ENCODE measurements at places on chromosomes 16 and 17.

GRCh38 chr17:31645351-31645750, 213.7 kb downstream of the COPRS start:
- DNase-seq: no peak

DNA sequence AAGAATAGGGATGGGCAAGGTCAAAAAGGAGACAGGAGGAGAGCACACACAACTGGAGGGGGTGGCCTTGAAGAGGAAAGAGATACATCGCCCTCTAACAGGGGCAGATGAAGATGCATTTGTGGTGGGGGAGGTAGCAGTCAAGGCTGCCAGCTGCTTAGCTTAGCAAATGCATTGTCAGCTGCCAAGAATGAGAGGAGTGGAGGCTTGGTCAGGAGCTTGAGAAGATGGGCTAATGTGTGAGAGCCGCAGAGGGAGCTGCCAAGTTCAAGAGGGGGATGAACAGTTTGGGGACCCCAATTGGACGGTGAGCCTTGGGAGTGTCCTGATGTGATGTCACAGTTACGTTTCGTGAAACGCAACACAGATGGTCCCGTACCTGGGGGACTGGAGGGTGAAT, 28.9 kb upstream of the GNA13 start:
- DNase-seq: no peak

DNA sequence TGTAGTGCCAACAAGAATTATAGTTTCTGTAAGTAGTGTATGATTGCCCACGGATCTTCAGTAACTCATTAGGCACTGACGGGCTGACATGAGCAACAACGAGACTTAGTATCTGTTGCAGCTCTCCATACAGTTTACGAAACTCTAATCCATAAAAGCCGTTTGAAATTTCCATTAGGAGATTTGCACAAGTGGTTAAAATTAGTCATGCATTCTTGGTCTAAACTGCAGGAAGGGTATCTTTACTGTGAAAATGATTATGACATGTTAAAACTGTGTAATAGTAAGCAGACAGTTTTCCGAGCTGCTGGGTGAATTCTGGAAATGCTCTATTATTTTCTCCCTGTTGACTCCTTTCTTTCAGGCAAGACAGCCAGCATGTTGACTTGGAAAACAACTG, 605.0 kb downstream of the WWOX start:
- no peak for DNase-seq

GRCh38 chr16:67399218-67399733, 6.0 kb upstream of the TPPP3 start:
- peak; percentile 61 for DNase-seq

DNA sequence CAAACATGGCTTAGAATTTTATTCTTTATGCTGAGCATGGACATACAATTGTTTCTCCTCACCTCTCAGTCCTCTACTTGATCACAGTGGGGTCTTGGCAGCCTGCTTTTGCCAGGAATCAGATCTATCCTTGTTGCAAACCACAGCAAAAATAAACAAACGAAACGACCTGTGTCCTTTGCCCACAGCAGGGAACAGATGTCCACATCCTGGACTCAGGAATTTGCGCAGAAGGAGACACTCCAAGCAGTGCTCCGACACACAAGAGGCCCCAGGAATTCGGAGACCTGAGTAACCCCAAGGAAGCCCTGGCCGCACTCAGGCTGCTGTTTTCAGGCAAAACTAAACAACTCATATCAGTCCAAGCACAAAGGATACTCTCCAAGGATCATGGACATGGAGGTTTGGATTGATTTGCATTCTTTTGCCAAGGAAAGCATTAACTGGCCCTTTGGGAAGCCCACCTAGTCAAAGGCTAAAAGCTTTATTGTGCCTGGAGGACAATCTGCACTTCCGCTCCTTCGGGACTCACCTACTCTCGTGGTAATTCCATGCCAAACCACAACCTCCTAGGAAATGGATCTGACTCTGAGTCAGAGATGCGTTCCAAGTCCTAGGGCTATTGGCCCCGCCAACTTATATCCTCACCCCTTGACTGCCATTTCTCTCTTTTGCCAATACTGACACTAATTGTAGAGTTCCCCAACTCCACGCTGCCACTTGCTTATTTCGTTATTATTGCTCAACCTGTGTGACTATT, 271.1 kb upstream of the CDH11 start:
- DNase-seq: no peak

DNA sequence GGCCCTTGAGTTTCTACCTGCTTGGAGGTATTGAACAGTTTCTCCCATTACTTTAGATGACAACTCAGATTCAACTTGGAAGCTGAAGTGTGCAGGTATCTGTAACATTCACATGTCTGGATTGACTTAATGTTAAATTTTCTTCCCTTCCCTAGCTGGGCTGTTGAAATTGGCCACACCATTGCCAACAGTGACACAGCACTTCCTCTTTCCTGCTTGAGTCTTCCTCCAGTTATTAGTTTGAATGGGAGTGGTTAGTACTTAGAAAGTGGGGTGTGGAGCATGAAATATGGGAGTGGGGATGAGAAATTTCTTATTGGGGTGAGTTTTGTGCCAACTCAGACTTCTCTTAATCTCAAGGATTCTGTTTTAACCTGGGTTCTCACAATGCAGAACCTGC, 454.9 kb downstream of the KCNJ2 start:
- no peak for DNase-seq

- no peak for DNase-seq
Measured at GRCh38 chr17:19534562-19535149, 1.0 kb downstream of the SLC47A1 start.

DNA sequence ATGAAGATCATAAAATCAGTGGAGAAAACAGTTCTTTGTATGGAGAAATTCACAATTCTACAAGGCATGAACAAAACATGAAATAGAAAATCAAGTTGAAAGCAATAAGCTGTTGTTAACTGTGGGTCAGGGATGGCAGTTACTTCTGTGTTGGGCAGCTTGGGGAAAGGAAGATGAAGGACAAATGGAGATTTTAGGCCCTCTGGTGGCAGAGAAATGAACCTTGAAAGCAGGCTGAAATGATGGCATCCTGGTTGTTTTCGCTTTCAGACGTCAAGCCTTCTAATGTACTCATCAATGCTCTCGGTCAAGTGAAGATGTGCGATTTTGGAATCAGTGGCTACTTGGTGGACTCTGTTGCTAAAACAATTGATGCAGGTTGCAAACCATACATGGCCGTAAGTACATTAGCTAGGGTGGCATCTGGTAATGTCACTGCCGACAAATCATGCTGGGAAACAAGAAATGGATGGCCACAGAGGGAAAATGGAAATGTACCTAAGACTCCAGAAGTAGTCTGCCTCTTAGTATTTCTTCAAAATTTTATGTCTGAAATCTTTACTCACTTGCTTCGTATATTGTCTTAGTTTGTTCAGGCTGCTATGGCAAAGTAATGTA, 108.9 kb downstream of the MAP2K6 start:
- DNase-seq: no peak

DNA sequence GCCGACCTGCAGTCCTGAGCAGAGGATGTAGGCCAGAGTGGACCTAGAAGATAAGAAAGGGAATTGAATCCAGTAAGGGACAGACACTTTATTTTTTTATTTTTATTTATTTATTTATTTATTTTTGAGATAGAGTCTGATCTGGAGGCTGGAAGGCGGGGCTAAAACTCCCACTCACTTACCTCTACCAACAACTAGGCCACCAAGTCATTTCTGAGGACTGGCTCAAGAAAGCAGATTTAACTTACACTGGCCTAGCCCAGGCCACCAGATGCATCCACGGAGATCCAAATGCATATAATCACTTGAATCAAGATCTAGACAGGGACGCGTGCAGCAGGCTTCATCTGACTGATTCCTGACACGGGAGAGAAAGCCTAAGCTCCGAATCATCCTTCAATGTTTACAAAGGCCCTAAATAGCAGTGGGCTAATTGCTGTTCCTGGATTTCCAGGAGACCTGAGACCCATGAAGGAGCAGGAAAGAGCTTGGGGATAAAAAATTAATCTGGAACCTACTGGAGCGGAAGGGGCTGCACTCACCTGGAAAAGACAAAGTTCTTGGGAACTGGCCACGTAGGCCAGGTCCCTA, 1.1 kb upstream of the ALOX12 start:
- no peak for DNase-seq

GRCh38 chr17:17978481-17979424, 6.1 kb downstream of the DRC3 start:
- DNase-seq: no peak

GRCh38 chr17:42809250-42809649, 10.6 kb downstream of the CNTD1 start:
- no peak for DNase-seq

GRCh38 chr16:27242398-27242797, 26.2 kb downstream of the NSMCE1 start:
- peak; percentile 13 for DNase-seq

DNA sequence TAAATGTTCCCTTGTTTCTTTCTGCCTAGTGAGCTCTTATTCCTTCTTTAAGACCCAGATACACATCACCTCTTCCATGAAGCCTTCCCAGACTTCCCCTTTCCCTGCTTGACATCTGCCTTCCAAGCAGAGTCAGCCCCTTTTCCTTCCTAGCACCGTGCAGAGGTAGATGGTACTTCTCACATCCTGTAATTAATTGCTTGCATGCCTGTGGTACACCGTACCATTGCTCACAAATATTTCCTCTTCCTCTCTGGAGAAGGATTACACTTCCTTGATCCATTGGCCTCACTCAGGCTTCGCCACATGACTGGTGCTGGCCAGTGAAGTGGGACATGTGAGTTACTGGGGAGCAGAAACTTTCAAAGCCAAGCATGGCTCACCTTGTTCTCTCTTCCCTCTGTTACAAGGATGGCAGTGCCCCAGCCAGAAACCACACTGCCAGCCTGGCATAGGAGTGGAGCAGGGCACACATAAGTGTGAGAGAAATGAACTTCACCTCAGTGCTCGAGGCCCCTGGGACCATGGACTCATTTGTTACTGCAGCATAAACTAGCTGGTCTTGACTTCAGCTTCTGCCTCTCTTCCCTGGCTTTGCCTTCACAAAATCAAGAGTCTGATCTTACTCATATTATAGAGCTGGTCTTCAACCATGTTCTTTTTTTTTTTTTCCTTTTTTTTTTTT, 44.0 kb downstream of the SOST start:
- no peak for DNase-seq

DNA sequence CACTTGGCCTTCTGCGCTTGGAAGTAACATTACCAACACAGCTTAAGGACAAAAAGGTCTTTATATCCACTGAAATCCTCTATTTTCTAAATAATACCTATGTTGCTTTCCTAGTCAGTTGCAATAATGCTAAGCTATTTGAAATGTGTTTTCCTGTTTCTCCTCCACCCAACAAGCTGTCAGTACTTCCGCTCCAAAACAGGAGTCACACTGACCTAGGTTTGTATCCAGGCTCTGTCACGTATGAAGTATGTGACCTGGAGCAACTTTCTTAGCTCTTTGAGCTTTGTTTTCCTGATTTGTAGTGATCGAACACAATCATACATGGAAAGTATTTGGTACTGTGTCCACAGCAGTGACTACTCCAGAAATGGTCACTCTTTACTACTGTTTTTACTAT, 24.3 kb upstream of the MYLK3 start:
- no peak for DNase-seq

DNA sequence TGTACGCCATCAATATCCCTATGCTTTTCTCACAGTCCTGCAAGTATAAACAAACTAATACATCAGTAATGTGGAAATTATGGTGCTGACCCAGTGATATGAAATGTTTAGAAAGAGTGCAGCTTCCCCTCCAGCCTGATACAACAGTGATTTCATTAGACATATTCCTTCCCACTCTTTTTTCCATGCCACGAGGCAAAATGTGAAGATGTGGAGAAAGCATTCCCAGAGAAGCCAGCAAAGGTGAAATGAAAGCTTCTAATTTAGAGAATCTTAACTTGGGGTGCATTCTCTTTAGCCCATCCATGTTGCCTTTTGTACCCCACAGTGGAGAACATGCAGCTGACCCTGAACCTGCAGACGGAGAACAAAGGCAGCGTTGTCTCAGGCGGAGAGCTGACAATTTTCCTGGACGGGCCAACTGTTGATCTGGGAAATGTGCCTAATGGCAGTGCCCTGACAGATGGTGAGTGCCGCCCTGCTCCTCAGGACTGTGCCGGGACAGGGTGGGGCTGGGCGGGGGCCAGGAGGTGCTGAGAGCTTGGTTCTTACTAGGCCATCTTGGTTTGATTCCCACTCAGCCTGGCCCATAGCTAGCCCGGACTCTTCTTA, 77.8 kb downstream of the WWP2 start:
- DNase-seq: no peak

DNA sequence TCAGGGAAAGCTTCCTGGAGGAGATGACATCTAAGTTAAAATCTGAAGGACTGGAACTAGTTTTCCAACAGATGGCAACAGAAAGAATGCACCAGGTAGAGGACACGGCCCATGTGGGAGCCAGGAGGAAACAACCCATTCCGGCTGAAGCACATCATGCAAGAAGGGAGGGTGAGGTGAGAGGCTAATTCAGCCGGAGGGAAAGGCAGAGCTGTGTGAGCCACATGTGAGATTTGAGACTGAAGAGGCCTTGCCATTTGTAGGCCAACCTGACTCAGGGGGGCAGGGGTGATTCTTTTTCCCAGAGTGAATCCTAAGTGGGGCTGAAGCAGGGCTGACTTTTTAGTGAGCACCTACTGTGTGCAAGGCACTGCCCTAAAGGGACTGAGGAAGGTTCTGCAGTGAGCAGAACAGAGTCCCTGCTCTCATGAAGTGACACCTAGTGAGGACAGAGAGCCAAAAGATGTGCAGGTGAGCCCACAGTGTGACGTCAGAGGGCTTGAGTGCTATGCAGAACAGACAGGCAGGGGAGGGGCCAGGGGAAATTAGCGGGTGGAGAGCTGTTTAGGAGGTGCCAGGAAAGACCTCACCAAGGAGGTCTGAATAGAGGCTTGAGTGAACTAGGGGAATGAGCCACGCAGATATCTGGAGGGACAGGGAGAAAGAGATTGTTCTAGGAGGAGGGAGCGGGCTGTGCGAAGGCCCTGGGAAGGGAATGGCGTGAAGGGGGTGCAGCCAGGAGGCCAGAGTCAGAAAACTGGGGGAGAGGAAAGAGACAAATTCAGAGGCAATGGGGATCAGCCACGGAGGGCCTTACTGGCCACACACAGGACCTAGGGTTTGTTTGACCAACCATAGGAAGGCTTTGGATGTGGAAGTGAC, 19.8 kb upstream of the IL21R start:
- DNase-seq: no peak

DNA sequence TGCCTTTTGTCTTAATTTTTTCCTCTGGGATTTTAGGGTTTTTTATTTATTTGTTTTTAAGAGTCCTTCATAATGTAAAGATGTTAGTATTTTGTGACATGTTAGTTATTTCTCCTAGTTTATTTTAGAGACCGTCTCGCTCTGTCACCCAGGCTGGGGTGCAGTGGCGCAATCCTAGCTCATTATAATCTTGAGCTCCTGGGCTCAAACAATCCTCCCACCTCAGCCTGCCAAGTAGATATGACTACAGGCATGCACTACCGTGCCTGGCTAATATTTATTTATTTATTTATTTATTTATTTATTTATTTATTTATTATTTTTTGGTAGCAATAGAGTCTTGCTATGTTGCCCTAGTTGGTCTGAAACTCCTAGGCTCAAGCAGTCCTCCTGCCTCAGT, 37.4 kb upstream of the ARHGAP17 start:
- no peak for DNase-seq

GRCh38 chr16:8996891-8997290, 33.2 kb upstream of the USP7 start:
- no peak for DNase-seq

GRCh38 chr16:88558457-88559442, 11.5 kb upstream of the ZC3H18 start:
- no peak for DNase-seq
